CD4-positive, alpha-beta memory T cell (primary cell): ENCODE measurements at places on chromosomes 12 and 14. TPM values are rescaled to one million over a fixed set of nuclear protein-coding genes. Genes with fewer than 3 reads are reported as not detected.

CLEC4D gene
- total RNA-seq: not detected

RNASE7 gene
- not detected for total RNA-seq

STAC3 gene
- 3.0 TPM for total RNA-seq

E2F7 gene
- 0.26 TPM for total RNA-seq

TMEM132C gene
- total RNA-seq: not detected

PTGDR gene
- 2.1 TPM for total RNA-seq

TMEM63C gene
- total RNA-seq: 0.36 TPM

DNA sequence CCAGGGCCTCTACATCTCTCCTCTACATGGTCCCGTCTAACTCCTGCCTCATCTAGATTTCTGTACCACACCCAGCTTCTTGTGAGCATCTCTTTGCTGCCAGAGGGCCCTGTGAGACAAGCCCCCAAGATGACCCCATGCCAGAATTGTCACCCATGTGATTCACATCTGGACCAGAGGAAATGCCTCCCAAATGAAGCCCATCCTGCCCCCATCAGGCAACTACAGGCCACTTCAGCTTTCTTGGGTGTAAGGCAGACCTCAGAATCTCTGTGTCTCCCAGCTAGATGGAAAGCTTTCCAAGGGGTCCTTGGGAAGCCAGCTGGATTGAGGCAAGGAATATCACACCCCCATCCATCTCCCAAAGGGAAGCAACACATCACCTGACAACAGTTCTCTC, 9.3 kb upstream of the OAS3 start:
- no peaks in the 10 kb centered on the region for H3K36me3 ChIP-seq
- H3K4me1 ChIP-seq: no peaks in the 10 kb centered on the region
- H3K4me3 ChIP-seq: no peak overlapping the region
- H3K27me3 ChIP-seq: no peaks in the 10 kb centered on the region
- no peak for DNase-seq
- no peak overlapping the region for H3K27ac ChIP-seq

DNA sequence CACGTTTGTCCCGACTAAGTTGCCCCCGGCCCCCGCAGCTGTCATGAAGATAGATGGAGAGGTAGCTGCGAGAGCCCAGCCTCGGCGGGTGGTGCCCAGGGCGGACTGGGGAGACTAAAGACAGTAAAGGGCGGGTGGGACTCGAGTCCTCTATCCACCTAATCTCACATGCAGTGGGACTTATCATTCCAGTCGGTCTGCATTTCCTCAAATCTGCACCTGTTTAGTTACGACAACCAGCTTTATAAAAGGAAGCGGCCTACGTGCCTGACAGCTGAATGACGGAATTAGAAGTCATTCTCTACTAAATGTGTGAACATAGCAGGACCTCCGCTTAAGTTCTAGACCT, 109.8 kb upstream of the EGLN3 start:
- H3K4me1 ChIP-seq: peaks cover 8% of the 10 kb centered on the region
- no peak for DNase-seq
- H3K36me3 ChIP-seq: no peaks in the 10 kb centered on the region
- H3K27ac ChIP-seq: no peak overlapping the region
- H3K27me3 ChIP-seq: no peaks in the 10 kb centered on the region
- H3K4me3 ChIP-seq: peak overlapping the region; percentile 47

DNA sequence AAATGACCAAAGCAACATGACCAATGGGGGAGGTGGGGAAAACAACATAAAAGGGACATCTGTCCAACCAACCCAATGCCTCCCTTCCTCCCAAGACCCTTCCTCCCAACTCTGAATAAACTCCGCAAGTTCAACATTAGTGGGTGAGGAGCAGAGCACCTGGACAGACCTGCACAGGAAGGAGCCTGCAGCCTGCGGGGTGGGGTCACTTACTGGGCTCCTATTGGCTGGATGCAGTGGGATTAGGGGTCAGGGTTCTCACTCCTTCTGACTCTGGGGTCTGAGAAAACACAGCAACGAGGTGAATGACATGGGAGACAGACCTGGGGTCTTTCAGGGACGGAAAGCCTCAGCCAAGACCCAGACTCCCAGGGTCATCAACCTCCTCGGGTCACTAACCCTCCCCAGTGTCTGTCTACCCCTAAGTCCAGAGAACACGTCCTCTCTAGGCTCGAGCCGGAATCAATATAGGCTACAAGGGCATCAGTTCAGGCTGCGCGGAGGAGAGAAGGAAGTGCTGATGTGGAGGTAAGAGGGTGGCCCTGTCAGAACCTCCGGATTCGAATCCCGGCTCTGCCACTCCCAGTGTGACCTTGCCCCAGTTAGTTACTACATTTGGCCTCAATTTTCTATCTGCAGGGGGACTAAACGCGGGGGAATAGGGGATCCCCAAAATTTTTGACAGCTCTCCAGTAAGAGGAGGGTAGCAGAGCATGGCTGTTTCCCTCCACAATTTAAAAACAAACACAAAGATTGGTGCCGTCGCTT, 860 bp downstream of the NDRG2 start:
- H3K27ac ChIP-seq: peak overlapping the region; percentile 51
- peak overlapping the region; percentile 69 for H3K4me3 ChIP-seq
- H3K4me1 ChIP-seq: peaks cover 20% of the 10 kb centered on the region
- H3K27me3 ChIP-seq: no peaks in the 10 kb centered on the region

DNA sequence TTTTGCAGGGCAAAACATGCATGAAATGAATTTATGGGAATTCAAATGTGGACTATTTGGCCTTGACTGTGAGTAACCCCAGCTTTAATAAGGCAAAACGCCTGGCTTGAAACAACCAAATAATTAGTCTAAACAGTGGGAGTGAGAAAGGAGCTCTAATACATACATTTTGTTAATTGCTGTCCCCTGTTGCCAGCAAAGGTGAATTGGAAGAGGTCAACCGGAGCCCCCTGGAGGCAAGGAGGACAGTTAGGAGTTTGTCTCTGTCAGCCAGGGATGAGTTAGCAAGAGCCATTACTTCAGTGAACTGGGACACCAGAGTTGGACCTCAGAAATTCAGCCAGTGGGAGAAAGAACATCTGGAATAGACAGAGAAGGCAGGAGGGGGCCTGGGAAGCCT, 17.4 kb downstream of the KRT76 start:
- no peak overlapping the region for H3K27ac ChIP-seq
- no peaks in the 10 kb centered on the region for H3K27me3 ChIP-seq
- H3K36me3 ChIP-seq: no peaks in the 10 kb centered on the region
- no peak overlapping the region for H3K4me3 ChIP-seq
- H3K4me1 ChIP-seq: no peaks in the 10 kb centered on the region
- no peak for DNase-seq

DNA sequence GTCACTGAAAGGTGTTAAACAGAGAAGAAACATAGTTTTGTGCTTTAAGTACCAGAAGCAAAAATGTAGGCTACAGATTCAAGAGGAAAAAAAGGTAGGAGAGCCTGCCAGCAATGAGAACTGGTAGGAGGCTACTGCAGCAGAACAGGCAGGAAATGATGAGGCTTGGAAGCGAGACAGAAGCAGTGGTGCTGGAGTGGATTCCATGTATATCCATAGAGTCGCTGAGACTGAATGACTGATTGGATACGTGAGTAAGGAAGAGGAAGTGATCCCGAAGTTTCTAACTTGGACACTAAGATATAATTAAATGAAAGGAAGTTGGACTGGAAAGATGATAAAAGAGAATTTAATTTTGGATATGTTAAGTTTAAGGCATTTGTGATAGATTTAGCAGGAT, 45.0 kb upstream of the CCDC91 start:
- H3K4me3 ChIP-seq: no peak overlapping the region
- no peaks in the 10 kb centered on the region for H3K4me1 ChIP-seq
- no peak for DNase-seq
- H3K27ac ChIP-seq: no peak overlapping the region

- peak; percentile 6 for DNase-seq
- H3K4me1 ChIP-seq: no peaks in the 10 kb centered on the region
- no peaks in the 10 kb centered on the region for H3K36me3 ChIP-seq
- no peak overlapping the region for H3K4me3 ChIP-seq
- H3K27me3 ChIP-seq: no peaks in the 10 kb centered on the region
These were observed 57.6 kb upstream of the SSTR1 start for GRCh38 chr14:38150075-38150474.

- DNase-seq: no peak
- no peak overlapping the region for H3K27ac ChIP-seq
- H3K27me3 ChIP-seq: no peaks in the 10 kb centered on the region
- no peaks in the 10 kb centered on the region for H3K36me3 ChIP-seq
- no peak overlapping the region for H3K4me3 ChIP-seq
- peaks cover 25% of the 10 kb centered on the region for H3K4me1 ChIP-seq
These were observed 21.4 kb downstream of the TMEM229B start for GRCh38 chr14:67467134-67467533.

DNA sequence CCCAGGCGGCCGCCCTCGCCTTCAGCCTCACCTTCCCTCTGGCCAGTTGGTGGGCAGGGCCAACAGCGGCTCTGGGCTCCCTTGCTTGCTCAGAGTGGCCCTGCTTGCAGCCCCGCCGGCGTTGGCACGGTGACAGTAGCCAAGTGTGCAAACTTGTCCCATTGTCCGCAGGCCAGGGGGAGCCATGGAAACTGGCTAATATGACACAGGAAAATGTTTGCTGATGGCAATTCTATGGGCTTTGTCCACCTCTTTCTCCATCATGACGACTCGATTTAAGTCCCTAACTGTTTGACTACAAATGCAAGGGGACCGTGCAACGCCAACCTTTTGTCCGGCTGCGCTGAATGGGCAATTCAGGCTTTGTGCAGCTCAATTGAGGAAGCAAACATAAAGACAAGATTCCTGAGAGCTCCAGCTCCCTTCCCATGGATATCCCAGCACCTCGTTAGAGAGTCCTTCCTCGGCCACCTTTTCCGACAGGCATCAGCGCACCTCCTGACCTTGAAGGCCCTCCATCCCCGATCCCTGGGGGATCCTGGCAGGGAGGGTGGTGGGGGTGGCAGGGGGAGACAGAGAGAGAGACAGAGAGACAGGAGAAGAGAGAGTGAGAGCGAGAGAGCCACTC, 785 bp upstream of the FAM181A start:
- no peak overlapping the region for H3K4me3 ChIP-seq
- no peaks in the 10 kb centered on the region for H3K27me3 ChIP-seq
- no peak overlapping the region for H3K27ac ChIP-seq
- DNase-seq: no peak

DNA sequence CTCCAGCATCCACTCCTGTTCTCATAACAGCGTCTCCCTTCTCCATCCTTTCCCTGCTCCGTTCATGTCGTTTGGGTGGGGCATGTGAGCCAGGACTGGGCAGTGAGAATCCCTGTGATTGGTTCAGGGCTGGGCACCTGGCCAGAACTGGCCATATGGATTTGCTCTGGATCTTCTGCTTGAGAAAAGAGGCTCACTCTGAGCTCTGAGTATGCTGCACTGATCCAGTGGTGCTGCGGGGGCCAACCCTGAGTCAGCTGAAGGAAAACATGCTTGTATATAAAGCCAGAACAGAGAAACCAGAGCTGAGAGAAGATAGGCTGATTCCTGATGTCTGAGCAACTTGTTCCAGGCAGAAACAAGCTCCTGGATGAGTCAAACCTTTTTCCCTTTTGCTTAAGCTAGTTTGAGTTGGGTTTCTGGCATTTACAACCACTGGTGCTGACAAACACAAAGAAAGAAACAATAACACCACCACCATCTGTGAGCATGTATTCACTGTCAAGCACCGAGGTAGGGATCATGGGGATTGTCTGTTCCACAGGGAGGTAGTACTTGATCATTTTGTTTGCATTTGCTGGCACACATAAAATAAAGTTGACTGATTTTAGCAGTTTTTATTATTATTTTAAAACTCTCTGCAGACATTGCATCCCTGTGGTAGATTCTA, 14.0 kb upstream of the HPD start:
- H3K36me3 ChIP-seq: no peaks in the 10 kb centered on the region
- no peaks in the 10 kb centered on the region for H3K4me1 ChIP-seq
- H3K27me3 ChIP-seq: no peaks in the 10 kb centered on the region
- no peak overlapping the region for H3K27ac ChIP-seq
- no peak for DNase-seq
